CD8-positive, alpha-beta memory T cell (primary cell): ENCODE measurements at places on chromosomes 12 and 14. TPM values are rescaled to one million over a fixed set of nuclear protein-coding genes. Genes with fewer than 3 reads are reported as not detected.

The KCNC2 gene
- not detected for total RNA-seq

DNA sequence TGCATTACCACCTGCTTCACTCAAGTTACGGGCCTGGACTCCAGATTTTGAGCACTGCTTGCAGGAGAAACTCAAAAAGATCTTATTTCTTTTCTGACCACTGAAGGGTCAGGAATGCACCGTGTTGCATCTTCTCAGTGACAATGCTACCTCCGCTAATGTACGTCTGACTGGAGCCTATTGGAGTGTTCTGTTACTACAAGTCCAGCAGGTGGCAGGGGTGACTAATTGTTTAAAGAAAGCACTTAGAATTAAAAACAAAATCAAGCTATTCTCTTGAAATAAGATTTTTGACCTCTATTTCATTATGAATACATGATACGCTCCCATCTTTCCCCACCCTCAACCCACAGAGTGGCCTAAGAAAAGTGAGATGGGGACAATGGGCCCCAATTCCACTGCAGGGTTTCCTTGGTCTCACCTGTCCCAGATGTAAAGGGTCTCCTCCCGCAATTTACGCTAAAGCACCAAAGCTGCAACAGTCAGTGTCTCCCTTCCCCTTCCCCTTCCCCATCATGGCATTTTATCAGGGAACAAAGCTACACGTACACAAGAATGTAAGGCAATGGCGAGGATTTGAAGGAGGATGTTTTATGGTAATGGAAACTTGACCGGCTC is 2.2 kb downstream of the TBPL2 start:
- no peak for DNase-seq

GRCh38 chr12:57452937-57453509 is 2.1 kb upstream of the INHBE start:
- DNase-seq = no peak

DNA sequence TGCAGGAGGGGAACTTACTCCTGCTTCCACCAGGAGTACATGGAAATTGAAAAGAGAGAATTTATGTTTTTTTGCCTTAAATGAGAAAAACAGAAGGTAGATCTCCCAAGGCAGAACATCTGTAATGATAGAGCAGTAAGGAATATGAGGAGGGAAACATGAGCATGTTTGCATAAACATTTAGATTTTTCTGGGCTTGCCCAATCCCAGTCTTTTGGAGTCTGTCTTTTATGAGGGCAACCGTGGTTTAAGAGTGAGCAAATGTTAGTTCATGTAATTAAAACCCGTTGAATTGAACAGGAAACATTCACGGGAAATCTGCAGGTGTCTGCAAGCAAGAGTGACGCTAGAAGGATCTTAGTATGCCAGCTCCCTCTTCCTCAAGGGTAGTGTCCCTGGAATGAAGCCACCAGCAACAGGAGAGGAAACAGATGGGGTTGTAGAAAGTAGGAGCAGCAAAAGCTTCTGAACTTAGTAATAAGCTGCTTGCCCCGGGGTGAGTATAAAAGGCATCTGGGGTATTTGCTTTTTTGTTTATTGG is 79.3 kb downstream of the ARF6 start:
- no peak for DNase-seq

The DLK1 gene
- total RNA-seq = not detected

GRCh38 chr12:107064243-107064642 is 29.1 kb downstream of the CRY1 start:
- DNase-seq = no peak

- DNase-seq = peak; percentile 51
These were observed 20.8 kb upstream of the CDK17 start for GRCh38 chr12:96421014-96421413.

DNA sequence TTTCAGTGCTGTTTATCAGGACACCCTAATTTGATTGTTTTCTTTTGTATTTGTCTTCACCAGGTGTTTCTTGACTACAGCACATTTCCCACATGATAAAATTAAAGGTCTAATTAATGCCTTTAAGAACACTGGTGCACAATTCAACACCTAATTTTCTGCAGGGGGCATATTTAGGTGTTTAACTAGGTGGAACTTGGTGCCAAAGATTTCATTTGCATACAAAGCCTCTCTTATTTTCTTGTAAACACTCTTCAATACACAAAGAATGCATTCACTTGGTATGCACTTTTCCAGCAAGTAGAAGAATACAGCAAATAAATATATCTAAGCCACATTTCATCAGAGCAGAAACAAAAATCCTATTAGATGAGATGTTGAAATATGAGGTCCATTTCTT is 646.2 kb upstream of the FOXG1 start:
- no peak for DNase-seq

The OAS2 gene
- total RNA-seq = 40.1 TPM

GRCh38 chr14:105940534-105941225 is 414.3 kb downstream of the TMEM121 start:
- DNase-seq = peak; percentile 10

DNA sequence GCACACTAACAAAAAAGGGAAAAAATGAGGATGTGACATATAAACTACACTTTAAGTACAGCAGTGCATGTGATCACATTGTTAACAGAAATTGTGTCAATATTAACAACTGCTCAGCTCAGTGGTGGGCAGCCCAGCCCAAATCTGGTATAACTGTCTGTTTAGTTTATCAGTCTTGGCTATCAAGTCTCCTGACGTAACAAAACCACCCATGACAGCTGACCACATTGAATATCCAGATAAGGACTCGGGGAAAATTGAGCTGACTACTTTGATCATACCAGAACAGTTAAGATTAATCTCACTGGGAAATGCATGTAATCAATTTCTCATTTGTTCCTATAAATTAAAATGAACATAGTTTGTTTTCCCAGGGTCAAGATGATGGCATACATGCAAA is 396.6 kb downstream of the SNAPC1 start:
- DNase-seq = no peak

DNA sequence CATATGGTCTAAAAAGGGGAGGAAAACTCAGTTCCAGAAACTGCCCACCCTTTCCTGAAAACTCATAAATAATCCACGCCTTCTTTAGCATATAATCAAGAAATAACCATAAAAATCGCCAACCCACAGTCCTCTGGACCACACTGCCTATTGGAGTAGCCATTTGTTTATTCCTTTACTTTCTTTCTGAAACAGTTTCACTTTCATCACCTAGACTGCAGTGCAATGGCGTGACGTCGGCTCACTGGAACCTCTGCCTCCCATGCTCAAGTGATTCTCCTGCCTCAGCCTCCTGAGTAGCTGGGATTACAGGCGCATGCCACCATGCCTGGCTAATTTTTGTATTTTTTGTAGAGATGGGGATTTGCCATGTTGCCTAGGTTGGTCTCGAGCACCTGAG is 44.2 kb downstream of the CLMN start:
- DNase-seq = no peak

DNA sequence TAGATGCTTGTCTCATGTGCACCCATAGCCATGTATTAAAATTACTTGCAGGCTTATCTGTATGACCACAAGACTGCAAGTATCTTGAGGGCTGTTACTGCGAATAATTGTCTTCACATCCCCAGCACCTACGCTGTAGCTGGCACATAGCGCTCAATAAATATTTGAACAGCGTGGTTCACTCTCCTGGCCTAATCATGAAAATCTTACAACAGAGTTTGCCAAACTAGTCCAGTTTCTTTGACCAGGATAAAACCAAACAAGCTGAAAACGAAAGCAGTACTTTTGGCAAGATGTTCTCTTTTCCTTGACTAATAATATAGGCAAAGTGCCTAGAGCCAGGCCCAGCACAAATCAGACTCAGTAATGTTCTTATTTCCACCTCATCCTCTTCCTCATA is 106.7 kb downstream of the RPS29 start:
- no peak for DNase-seq

The ZFHX2 gene
- total RNA-seq = 2.5 TPM

The SETD1B gene
- total RNA-seq = 31.9 TPM

The MAX gene
- total RNA-seq = 127 TPM

DNA sequence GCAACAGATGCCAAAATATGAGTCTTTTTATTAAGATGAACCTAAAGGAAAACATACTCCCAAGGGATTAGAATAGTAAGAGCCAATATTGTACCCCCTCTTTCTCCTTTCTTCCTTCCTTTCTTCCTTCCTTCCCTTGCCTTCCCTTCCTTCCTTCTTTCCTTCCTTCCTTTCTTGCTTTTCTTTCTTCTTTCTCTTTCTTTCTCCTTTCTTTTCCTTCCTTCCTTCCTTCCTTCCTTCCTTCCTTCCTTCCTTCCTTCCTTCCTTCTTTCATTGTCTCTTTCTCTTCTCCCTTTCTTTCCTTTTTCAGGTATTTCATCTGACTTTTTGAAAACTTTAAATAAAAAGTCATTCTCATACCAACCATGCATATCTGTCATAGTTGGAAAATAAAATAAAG is 892.5 kb downstream of the LRFN5 start:
- DNase-seq = no peak

- no peak for DNase-seq
These were observed 27.1 kb upstream of the C12orf71 start for GRCh38 chr12:27109334-27110028.

The SLC6A12 gene
- 0.16 TPM for total RNA-seq

DNA sequence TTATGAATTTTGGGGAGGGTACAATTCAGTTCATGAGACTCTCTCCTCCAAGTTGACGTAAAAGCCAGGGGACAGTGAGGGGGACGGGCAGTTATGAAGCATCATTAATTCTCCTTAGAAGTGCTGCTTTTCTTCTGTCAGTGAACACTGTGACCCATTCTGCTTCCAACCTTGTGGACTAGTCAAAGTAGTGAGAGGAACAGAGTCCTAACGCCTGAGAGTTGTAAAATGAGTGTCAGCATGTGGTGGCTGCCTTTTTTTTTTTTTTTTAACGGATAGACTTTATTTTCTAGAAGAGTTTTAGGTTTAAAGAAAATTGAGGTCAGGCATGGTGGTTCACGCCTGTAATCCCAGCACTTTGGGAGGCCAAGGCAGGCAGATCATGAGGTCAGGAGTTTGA is 15.5 kb downstream of the RESF1 start:
- no peak for DNase-seq

DNA sequence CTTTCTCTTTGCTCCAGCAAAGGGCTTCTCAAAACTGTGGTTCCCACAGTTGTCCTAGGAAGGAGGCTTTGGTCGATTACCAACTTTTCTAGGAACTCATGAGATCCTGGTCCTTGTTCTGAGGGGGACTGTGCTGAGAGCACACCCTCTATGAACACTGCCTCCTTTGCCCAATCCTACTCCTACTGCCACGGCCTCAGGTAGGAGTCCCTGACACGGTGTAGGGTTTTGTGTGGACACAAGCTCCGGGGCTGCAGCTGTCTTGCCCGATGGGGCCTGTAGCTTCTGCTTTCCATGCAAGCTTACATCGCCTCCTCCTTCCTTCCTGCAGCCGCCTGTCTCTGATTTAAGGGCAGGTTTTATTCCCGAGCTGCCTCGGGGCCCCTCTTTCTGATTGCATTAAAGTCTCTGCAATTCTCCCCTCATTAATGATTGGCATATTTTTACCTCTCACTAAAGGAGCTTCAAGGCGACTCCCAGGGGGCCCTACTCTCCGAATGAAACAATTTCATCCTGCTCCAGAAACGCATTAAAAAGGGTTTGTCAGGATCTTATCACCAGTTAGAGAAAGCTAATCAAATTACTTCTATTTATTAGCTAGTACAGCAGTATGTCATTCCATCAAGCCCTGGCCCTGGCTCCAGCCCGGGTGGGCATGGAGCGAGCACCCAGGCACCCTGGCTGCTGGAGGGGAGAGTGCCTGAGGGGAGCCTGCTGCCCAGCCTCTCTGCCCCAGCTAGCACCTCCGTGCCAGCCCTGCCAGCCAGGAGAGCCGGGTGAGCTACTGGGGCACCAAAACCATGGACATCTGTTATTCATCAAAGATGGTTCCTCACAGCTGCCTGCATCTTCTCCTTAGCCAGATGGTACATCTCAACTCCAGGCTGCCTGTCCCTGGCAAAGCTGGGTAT is 38.0 kb upstream of the ESRRB start:
- no peak for DNase-seq

DNA sequence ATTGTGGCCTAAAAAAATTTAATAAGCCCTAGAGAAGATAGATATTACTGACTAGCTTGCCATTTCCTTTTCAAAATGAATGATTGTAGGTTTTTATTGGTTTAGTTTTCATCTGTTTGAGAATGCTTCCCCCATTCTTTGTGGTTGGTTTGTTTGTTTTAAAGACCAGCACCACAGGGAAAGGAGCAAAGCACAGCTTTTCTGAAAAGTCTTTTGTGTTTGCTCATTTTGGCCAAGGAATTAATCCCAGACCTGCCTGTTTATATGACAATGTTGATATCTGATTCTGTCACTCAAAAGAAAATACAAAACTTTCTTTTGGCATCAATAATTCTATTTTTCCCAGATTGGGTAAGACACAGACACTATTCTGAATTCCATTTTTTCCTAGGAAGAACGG is 312.5 kb upstream of the FLRT2 start:
- no peak for DNase-seq

- no peak for DNase-seq
These were observed 153.0 kb downstream of the KIF26A start for GRCh38 chr14:104291123-104292000.

The RD3L gene
- not detected for total RNA-seq

DNA sequence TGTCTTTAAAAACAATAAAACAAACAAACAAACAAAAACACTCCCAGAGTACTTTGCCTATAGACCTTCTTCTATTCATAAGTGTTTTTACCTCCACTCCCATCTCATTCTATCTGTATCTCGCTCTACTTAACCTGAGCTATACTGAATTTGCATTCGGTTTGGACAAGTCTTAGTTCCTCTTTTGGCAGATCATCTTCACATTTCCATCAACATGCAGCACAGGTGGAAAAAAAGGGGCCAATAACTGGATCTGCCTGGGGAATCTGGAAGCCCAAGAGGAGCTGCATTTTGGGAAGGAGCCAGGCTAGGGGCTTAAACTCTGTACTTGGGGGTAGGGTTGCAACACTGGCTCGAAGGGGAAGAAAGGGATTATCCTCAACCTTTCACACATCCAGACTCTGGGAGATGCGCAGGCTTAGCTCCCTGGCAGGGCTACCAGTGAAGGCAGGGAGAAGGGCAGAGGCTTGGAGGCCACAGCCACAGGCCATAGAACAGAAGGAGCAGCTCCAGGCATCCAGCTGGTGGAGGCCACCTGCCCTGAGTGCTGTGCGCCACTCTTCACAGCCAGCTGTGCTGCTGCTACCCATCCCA is 4.1 kb downstream of the NINJ2 start:
- DNase-seq = no peak

The RIMBP2 gene
- total RNA-seq = not detected

GRCh38 chr14:103535081-103535890 is 6.3 kb downstream of the TRMT61A start:
- no peak for DNase-seq

The ARHGEF25 gene
- 1.9 TPM for total RNA-seq

The SDR9C7 gene
- total RNA-seq = not detected

The MYO1A gene
- total RNA-seq = 0.70 TPM

GRCh38 chr14:58663494-58664111 is 25.8 kb downstream of the DACT1 start:
- DNase-seq = no peak

- DNase-seq = no peak
These were observed 53.9 kb upstream of the NCOR2 start for GRCh38 chr12:124621296-124621660.

DNA sequence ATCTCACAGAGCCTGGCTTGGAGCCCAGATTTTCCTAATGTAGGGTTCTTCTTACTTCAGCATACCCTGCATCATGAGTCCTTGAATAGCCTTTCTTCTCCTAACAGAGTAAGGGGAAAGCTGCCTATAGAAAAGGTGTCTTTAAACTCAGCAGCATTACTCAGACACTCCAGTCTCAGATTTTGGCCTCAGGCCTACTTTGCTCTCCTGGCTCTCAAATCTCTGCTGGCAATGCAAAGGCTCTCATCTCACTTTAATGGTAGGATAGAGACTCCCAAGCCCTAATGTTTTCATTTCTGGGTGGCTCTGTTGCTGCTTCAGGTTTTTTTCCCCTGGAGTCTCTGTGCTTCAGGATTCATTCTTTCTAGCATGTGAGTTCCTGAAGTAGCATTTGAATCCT is 9.1 kb upstream of the NKX2-8 start:
- no peak for DNase-seq

The TPH2 gene
- total RNA-seq = not detected
